ENCODE measurements at places on chromosomes 2 and 18.

DNA sequence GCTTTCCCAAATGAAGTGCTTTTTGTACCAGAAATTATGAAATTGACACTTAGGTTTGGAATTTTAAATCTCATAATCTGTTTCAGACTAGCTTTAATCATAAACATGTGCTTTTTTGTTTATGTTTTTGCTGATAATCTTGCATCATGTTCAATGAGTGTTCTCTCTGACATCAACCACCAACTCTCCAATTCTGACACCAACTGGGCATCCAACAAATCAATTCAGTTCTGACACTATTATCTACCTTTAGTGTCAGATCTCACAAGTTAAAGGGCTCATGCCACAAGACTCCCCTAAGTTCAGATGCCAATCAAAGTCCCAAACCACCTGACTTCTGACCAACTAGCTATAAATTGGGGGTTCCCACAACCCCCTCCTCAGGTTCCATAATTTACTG lies 19.6 kb downstream of the PELI1 start:
- no peak for DNase-seq

- DNase-seq: no peak
Measured at GRCh38 chr2:1987379-1987778, 243.1 kb upstream of the PXDN start.

DNA sequence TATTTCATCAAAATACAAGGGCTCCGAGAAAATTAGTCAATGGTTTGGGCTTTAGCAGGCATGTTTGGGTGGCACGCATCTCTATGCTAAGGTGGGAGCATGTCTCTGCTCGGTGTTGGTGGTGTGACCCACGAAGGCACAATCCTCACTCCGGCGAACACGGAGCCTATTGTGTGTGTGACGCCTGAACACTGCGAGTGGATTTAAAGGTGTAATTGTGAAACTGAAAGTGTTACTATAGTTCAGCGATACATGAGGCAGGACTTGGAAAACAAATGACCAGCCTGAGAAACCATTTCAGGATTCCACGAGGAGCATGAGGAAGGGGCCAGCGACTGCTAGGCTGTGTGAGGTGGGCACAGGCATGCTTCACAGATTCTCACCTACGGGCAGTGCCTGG lies 41.7 kb upstream of the LDLRAD4 start:
- DNase-seq: no peak

DNA sequence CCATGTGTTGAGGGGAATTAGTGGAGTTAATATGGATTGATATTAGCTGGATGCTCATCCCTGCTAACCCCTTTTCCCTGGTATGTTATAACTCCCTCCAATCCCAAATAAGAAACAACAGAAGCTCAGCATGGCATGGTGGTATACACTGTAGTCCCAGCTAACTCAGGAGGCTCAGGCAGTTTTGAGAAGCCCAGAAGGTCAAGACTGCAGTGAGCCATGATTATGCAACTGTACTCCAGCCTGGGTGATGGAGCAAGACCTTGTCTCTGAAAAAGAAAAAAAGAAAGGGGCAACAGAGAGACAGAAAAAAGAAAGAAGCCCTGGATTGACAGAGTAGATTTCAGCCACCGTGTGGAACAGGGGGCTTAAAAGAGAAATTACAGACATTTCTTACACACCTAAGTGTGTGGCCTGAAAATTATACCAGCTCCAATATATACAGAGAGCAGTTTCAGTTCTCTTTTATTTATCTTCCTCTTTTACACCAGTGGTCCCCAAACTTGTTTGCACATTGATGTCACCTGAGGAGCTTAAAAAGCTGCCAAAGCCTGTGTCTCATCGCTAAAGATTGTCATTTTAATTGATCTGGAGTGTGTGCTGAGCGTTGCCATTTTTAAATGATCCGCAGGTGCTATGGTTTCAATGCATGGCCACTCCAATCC lies 203.6 kb downstream of the UBE2E3 start:
- DNase-seq: no peak

DNA sequence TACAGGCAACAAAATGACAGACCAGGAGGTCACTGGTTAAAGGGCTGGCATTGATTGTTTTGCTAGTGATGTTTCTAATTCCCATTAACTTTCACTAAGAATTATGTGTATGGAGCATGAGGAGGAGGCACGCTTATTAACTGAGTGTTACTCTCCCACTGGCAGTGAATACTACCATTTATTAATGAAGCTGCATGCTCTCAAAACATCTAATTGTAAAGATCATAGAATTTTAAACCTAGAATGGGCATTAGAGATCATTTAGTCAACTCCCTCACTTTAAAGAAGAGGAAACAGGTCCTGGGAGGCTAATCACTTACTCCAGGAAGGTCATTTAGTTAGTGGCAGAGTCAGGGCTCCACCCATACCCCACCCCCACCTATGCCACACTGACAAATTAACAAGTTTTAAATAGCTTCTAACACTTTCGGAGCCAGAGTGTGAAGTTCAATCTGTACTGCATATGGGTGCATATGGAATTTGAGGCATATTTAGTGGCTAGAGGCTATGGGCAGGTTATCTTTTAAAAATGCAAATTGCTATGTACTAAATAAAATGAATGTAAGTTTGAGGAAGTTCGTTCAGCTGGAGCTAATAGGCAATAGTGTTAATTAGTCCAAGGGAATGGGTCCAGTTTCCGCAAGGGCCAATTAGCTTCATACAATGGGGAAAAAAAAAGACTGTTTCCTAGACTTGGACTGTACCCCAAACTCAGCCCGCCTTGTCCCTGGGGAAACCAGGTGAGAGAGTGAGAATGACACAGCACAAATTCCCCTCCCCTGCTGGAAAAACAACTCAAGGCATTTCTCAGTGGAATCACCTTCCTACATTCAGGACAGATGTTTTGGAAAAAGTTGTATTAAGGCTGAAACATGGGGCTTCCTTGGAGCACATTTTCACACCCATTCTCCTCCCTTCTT lies 178.8 kb downstream of the ICOS start:
- no peak for DNase-seq

DNA sequence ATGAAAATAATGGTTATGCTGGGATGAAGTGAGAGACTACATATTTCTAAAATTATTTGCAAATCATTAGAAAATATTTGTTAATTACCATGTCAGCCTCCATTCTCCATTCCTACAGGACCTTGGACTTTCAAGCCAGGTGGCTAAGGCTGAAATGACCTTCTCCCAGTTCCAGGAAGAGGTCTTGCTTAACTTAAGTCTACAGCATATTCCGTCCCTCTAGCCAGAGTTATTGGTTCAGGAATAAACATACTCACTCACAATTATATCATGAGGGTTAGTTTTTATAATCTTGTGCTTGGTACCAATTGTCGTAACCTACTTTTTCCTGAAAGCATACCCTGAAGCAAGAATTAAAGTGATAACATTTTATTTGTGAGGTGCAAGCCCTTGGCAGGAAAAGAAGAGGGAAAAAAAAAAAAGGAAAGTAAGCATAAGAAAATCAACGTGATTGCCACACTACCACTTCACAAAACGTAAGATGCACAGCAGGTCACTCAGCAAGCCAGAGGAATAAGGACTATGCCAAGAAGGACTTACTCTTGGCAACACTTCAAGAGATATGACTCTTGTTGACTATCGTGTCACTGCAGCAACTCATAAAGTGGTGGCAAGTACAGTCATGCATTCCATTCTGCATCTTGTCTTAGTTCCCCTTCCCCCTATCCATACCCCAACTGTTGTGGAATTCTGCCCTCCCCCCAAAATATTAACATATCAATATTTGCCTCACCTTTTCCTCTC lies 479.1 kb downstream of the MBD2 start:
- DNase-seq: no peak

GRCh38 chr18:9139400-9140039 lies 2.9 kb downstream of the ANKRD12 start:
- no peak for DNase-seq

- no peak for DNase-seq
Measured at GRCh38 chr2:176743671-176744070, 468.9 kb upstream of the HNRNPA3 start.

DNA sequence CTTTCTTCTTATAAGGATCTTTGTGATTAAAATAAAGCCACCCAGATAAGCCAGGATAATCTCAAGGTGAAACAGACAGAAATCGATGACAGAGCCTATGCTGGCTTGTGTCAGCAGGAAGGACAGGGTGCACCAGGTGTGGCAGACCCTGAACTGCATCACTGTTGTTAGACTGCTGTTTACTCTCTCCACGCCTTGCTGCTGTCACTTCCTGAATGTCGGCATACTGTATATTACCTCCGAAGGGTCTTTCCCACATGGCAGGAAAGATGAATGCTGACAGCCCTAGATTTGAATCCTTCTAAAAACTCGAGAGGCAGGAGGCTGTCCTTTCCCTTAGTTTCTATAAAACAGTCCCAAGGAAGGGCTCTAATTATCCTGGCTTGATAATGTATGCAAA lies 18.9 kb upstream of the TMEM163 start:
- DNase-seq: no peak

GRCh38 chr2:190990132-190990531 lies 23.8 kb downstream of the STAT1 start:
- DNase-seq: no peak

GRCh38 chr2:401019-401679 lies 113.3 kb upstream of the ALKAL2 start:
- no peak for DNase-seq

Measured in NCI-H187 treated with DMSO at 0.1 percent for 48 hours (cell line).